ENCODE measurements at places on chromosomes 5 and 9.

DNA sequence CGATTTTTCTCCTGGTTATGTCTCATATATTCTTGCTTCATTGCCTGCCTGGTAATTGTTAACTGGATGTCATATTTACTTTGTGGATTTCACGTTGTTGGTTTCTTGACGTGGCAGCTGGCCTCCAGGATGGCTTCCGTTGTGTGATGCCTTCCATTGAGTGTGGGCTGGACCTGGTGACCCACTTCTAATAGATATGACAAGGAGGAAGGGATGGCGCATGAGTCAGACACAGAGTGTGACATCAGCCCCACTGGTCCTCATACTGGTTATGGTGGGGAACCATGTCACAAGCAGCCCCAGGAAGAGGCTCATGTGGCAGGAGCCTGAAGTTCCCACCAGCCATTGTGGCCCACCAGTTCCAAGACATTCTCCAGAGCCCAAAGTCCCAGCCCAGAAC lies 6.4 kb upstream of the PAEP start:
- no peak for DNase-seq

GRCh38 chr5:17157294-17157693 lies 60.1 kb upstream of the BASP1 start:
- no peak for DNase-seq

DNA sequence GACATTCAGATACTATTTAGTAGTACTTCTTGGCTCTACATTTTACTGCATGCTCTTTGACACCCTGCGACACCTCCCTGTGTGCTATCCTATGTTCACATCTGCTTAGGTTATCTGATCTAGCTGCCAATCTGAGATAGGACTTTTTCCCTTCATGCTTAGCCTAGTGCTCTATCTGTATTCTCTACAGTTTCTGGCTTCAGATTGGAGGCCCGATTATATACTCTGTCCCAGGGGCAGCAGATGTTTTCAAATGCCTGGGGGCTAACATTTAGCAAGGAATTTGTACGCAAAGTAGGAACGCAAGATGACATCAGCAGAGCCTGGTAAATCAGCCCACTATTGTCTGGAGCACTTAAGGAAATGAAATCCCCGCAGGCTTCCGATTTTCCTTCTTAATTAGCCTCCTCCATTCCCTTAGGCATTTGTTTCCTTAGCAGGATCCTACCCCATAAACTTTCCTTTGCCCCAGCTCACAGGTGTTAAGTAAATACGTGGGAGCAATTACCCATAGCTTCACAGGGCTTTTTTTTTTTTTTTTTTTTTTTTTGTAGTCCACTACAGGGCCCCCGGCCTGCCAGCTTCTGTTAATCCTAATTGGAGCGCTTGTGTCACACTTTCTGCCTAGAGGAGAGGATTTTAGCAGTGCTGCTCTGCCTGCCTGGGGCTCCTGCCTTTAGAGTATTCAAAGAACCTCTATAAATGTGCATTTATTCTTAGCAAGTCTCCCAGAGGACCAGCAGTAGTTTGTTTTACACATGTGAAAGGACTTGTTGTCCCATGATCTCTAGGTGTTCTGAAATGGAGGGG lies 61.1 kb upstream of the LPAR1 start:
- DNase-seq, result no peak

- DNase-seq, result no peak
Observed at GRCh38 chr9:96751815-96752214, 26.1 kb downstream of the ZNF510 start.

GRCh38 chr5:168892618-168893186 lies 313.5 kb upstream of the PANK3 start:
- no peak for DNase-seq

GRCh38 chr9:117958726-117959125 lies 254.5 kb downstream of the TLR4 start:
- DNase-seq, result no peak

GRCh38 chr9:115300874-115301273 lies 182.9 kb upstream of the TNC start:
- no peak for DNase-seq

DNA sequence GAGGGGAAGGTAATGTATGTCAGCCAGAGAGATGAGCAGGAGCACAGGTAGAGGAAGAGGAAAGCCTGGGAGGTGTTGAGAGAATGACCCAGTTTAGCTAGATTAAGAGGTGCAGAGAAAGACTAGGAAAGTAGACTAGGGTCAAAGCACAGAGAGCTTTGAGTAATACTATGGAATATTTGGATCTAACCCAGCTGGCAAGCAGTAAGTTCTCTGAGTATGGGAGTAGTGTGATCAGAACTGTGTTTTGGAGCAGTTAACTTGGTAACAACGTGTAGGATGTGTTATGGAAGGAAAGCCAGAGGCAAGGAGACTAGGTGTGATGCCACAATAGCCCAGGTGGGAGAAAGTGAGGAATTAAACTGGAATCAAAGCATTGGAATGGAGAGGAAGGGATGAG lies 84.9 kb upstream of the PTGER4 start:
- no peak for DNase-seq

DNA sequence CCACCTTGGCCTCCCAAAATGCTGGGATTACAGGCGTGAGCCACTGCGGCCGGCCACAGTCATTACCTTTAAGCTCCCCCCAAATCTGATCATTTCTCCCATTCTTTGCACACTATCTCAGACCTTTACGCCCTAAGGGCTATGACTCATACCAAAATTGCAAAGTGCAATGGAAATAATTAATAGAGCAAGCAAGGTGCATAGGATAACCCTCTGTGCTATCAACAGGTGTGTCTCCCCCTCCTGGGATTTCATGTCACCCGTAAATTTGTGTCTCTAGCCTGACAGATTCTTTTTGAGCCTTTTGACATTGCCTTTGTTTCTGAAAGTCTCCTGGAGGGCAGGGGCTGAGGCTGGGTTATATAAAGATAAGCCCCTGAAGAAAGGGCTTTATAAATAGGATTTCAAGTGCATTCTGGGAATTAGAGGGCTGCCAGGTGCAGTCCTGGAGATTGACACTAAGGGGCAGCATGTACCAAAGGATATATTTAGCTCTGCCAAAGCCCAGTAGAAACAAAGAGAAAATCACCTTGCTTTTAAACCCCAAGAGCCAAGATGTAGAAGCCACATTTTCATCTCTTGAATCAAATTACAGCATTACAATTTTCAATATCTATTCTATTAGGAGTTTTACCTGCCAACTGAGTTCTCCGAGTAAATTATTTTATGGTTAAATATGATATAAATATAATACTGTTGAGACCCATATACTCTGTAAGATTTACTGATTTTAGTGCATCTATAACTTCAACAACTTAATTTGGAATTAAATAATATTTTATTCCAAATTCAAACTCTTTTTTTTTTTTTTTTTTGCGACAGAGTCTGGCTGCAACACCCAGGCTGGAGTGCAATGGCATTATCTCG lies 18.2 kb downstream of the S100Z start:
- peak; percentile 26 for DNase-seq

- no peak for DNase-seq
Observed at GRCh38 chr5:65151614-65152013, 330.1 kb downstream of the ADAMTS6 start.

DNA sequence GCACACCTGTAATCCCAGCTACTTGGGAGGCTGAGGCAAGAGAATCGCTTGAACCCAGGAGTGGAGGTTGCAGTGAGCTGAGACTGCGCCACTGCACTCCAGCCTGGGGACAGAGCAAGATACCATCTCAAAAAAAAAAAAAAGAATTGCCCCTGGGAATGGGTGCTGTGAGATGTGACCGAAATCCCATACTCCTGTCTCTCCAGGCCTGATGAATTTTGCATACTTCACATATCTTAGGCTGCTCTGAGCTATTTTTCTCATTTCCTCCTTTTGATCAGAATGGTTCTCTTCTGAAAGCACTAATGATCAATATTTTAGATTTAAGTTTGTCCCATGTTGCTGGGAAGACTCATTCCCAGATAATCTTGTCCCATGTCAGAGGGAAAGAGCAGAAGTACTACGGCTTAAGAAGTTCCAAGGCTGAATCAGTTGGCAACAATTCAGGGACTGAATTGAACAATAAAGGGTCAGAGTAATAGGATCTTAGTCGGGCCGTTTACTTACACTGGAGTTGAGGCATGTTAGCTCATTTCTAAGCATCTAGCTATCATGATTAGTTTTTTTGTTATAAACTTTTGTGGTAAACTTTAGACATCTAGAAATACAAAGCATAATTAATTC lies 44.2 kb upstream of the TENT2 start:
- DNase-seq, result no peak

GRCh38 chr9:107973451-107973850 lies 483.9 kb upstream of the KLF4 start:
- no peak for DNase-seq

GRCh38 chr5:134490925-134491271 lies 34.6 kb upstream of the JADE2 start:
- no peak for DNase-seq

GRCh38 chr5:154047324-154047723 lies 8.6 kb downstream of the MFAP3 start:
- no peak for DNase-seq

GRCh38 chr9:82645600-82645999 lies 417.3 kb downstream of the RASEF start:
- no peak for DNase-seq

DNA sequence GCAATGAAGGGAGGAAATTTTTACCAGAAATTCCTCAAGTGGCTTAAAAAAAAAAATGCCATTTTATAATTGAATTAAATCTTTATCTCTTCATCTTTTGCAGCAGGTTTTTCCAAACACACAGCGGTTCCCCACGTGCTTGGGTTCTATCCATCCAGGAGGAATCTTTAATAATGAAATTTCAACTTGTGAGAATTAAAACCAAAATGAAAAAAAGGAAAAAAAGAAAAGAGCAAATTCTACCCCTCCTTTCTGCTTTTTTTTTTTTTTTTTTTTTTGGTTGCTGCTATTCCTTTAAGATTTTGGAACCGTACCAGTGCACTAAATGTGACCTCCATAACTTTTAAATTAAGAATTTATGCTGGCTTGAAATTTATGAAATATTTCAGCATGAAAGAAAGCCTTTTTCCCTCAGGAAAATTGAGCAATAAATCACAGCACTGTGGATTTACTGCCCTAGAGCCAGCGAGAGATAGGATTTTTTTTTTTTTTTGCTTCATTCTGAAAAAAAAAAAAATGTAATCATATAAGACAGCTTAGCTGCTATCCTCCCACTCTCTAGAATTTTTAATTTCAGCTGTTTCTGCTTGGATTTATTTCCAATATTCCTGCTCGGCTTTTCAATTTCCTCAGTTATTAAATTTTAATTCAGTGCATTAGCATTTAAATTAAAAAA lies 88.5 kb downstream of the ZNF618 start:
- DNase-seq, result no peak

GRCh38 chr5:28415791-28416443 lies 1377.5 kb upstream of the CDH9 start:
- no peak for DNase-seq

- DNase-seq, result no peak
Observed at GRCh38 chr9:98356953-98357690, 101.7 kb upstream of the TBC1D2 start.

DNA sequence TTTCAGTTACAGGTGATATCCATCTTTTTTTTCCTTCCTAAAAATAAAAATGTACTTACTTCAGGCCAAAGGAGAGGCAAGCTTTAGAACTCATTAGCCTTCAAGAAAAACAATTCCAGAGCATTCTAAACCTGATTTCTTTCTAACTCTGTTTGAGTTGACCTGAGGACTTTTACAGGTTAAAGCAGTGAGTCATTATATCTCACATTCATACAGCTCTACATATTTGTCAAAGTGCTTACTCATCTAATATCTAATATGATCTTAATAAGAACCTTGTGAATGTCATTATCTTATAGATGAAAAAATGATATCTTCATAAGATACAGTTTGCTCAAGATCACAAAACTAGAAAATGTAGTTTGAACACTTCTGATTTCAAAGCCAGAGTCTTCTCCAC lies 149.2 kb upstream of the CDKN2B start:
- DNase-seq, result no peak

DNA sequence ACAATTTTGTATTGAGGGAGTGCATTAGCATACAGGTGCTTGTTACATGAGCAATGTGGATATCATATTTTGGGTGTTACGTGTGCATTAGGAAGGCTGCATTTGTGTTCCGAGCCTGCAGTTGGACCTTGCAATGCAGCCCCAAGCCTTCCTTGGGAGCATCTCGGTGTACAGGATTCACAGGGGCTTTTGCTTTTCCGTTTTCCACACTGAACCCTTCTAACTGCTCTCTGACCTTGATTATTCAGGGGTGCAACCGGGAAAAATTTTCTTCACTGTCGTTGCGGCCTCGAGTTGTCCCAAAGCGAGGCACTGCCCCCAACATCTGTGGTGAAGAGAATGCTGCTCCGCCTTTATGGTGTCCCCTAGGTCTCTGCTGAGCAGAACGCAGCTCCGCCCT lies 80.1 kb upstream of the PLEKHG4B start:
- no peak for DNase-seq

- DNase-seq, result no peak
Observed at GRCh38 chr9:135067096-135067710, 20.3 kb upstream of the OLFM1 start.

GRCh38 chr5:52748590-52748989 lies 39.1 kb upstream of the ITGA1 start:
- no peak for DNase-seq

DNA sequence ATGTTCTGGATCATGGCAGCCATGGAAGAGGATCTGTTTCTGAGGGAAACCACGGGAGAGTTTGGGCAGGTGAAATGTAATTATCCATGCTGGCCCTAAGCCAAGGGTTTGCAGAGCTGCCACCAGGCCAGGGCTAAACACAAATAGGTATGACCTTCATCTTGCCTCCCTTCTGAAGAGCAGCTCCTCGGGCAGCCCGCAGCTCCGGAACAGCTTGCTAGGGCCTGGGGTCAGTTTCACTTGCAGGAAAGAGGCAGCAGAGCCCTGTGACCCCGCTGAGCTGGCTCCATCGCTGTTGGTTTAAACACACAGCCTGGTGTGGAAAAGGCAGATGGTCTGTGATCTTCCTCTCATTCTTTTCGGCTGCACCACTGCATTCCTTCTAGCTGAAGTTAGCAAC lies 141.4 kb downstream of the TMEM38B start:
- DNase-seq, result no peak

GRCh38 chr5:148374690-148375360 lies 8.9 kb upstream of the FBXO38 start:
- no peak for DNase-seq

- DNase-seq, result no peak
Observed at GRCh38 chr5:164359260-164360255, 854.1 kb downstream of the MAT2B start.

DNA sequence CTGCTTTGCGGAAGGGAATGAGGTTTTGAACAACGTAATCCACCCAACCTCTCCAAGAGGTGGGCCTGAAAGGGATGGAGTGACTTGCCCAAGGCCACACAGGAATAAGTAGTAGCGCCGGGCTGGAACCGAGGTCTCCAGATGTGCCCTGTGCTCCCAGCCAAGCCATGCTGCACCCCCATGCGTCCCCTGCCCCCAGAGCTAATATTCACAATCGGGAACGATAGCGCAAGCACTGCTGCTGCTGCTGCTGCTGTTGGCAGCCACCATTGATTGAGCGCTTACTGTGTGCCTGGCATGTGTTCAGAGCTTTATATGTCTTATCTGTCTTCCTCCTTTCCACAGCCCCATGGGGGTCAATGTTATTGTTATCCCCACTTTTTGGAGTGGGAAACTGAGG lies 43.9 kb downstream of the AMBP start:
- no peak for DNase-seq

GRCh38 chr9:19492775-19493173 lies 84.0 kb downstream of the ACER2 start:
- DNase-seq, result no peak

- DNase-seq, result no peak
Observed at GRCh38 chr5:68480335-68480940, 264.9 kb downstream of the PIK3R1 start.

Measured in stimulated activated CD8-positive, alpha-beta memory T cell treated with anti-CD3 and anti-CD28 coated beads, Interleukin-7, amount 100 ng/mL, for 1 hour (primary cell).